Astrocyte of the hippocampus (primary cell): ENCODE measurements at places on chromosomes 4 and X.
A peak's percentile ranks its signal among the peaks of the same experiment; 100 is the strongest.

- no peak for DNase-seq
Measured at GRCh38 chr4:137775701-137776100, 243.4 kb upstream of the PCDH18 start.

DNA sequence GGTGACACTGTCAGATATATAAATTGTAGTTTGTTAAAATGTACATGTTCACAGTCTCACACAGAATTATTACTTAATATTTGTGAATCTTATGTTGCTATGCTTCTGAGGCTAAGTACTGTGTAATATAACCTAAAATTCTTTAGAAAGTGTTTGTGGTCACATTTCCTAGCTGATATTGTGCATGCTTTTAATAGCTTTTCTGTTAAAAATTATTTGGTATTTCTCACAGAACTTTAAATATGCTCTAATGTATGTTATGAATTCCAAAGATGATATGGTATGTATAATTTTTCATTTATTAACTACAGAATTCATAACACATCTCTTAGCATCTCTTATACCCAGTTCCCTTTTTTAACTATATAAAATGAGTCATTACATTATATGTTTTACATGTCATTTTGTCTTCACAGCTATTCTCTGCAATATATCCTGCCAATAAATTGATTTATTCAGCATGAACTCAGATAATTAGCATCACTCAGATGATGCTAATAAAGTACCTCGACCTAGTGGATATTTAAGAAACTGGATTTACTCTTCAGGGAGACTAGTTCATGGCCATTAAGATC, 9.3 kb downstream of the PTPN13 start:
- no peak for DNase-seq

- DNase-seq: no peak
Measured at GRCh38 chrX:31588355-31588754, 516.5 kb upstream of the FTHL17 start.

GRCh38 chrX:119190091-119190681, 45.9 kb upstream of the PGRMC1 start:
- no peak for DNase-seq

DNA sequence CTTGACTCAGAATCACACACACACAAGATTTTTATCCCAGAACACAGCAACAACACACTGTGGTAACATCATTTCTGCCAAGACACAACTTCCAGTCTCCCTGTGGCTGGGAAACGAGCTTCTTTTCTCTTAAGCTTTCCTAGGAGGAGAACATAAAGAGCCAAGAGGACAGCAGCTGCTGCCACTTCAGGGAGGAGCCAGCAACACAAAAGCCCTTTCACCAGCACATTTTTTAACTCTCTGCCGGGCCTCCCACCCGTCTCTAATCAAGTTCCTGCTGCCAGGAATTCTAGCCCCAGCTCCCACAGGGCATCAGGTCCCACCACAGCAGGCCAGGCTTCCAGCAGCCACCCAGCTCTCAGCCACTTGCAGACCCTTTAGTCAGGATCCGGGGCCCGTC, 22.4 kb downstream of the FAT1 start:
- DNase-seq: peak; percentile 86

DNA sequence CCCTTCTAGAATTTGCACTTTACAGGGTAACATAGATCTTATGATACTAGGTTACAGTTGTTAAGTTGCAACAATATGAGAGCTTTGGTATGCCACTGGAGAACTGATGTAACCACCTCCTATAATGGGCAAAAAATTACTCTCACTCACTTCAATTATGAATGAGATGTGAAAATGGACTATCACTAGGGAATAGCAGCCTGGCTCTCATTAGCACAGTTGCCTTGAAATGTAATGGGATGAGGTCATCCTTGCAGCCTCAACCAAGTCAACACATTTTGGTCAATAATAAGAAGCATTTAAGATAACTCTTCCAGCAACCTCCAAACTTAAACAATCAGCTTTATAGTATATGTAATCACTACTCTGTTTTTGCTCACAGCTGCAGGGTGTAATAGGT, 69.4 kb downstream of the TBC1D9 start:
- DNase-seq: peak; percentile 35

GRCh38 chr4:165328101-165328425, 594 bp downstream of the MSMO1 start:
- DNase-seq: no peak

DNA sequence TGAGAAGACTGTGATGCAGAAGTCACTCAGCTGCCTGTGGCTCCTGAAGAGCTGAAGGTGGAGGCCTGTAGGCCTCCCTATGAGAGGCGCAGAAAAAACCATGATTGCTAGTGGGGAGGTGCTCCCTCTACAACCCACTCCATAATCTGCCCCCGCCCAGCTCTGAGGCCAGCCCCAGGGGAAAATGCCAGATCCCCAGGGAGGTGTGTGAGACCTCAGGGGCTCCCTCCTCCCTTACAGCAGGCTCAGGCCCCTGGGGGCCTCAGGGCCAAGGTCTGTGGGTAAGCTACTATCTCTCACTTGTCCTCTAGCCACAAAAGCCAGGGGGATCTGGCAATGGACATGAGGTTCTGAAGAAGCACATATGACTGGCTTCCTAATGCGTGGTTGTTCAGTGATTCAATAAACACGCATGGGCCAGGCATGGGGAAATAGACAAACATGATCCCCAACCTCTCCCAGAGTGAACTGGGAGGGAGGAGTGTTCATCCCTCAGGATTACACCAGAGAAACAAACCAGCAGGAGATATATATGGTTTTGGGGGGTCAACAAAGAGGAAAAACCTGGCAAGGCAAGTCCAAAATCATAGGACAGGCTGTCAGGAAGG, 51.0 kb upstream of the MTM1 start:
- no peak for DNase-seq

GRCh38 chr4:164989471-164989870, 12.0 kb upstream of the TRIM61 start:
- no peak for DNase-seq

GRCh38 chr4:186666252-186666651, 57.4 kb downstream of the FAT1 start:
- DNase-seq: no peak

DNA sequence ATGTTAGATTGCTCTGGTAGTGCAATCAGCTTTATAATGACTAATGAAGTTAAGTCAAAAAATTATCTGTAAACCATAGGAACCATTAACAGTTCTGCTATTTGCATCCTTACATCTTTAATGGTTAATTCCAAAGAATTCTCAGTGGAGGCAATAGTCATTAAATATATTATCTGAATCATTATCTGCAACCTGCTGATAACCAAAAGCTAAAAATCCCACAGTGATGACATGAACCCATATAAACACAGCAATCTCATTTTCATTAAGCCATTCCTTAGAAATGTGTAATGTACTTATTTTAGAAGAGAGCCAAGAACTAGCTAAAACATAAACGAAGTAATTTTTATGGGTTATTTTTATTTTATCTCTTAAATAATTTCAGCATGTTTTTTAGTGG, 60.2 kb downstream of the MAGEB16 start:
- DNase-seq: no peak

DNA sequence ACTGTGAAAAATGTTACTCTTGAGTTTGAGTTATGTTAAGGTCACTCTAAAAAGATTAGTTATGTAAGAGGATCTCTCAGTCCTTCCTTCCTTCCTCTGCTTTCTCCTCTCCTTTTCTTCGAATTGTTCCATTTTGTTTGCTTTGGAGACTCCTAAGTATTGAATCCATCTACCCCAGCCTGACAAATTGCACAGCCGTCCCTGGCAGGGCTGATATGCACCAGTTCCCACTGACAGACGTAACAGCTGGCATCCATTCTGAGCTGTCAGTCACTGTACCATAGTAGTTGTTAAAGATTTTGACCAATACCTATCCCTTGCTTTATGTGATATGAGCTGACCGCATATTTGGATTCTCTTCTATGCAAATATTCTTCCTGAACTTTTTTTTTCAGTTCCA, 210.7 kb upstream of the IGFBP7 start:
- no peak for DNase-seq

GRCh38 chr4:111937368-111937767, 207.9 kb upstream of the FAM241A start:
- peak; percentile 20 for DNase-seq

GRCh38 chr4:86334020-86334750, 25.7 kb downstream of the MAPK10 start:
- DNase-seq: no peak

GRCh38 chr4:15365641-15366040, 62.2 kb upstream of the C1QTNF7 start:
- no peak for DNase-seq

DNA sequence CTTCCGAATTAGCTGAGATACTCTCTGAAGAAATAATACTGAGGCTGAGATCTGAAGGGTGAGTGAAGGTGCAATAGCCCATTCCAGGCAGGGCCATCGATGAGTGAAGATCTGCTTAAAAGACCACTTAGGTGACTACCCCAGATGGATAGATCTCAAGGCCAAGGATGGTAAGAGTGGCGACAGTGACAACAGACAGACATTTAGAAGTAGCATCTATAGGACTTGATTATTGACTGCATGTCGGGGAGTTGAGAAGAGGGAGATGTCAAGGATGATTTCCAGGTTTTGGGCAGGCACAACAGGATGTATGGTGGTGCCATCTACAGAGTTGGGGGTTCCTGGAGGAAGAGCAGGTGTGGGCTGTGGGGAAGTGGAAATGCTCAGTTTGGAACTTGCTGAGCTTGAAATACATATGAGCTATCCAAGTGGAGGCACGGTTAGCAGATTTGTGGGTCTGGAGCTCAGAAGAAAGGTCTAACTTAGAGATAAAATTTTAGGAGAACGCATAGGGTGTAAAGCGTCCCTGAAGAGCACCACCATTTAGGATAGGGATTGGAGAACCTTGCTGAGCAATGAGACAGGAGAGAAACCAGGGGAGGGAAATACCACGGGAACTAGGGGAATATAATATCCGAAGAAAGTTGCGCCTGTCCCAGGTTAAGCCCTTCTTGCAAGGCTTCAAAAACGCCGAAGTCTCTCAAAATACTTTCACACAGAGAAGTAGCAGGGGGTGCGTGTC, 688 bp downstream of the UFSP2 start:
- DNase-seq: no peak

- DNase-seq: no peak
Measured at GRCh38 chrX:12206413-12206812, 68.1 kb downstream of the FRMPD4 start.

DNA sequence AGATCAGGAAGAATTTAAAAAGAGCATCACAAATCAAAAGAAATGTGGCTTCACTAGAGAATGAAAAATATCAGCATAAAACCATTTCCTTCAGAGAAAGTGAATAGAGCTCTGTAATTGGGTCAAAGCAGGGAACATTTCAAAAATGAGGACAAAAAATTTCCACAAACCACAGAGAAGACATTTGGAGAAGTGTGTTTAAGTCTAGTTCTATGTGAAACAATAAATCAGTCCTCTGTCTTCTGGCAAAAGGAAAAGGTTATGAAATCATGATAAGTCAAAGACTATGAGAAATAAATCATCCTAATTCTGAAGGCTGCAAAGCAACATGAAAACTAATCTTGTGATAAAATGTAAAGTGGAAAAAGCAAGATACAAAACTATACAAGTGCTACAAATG, 27.9 kb downstream of the SMPX start:
- DNase-seq: no peak

GRCh38 chr4:86530183-86530582, 63.9 kb upstream of the PTPN13 start:
- DNase-seq: no peak

- DNase-seq: no peak
Measured at GRCh38 chrX:20347481-20347880, 80.8 kb upstream of the RPS6KA3 start.

DNA sequence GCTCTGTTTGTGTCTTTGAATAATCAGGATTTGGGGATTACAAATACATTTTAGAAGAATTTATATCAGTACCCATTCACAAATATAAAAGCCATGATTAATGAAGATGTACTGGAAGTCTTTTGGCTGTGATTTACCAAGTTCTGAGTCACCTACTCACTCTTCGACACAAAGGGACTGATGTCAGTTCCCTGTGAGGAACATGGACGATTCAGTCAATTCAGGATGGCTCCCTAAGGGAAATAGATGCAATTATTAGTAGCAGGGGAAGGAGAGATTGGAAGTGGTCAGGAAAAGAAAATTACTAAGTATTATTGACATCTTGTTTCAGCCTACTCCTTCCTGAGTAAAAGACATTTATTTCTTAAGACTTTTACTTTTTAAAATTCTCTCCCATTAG, 550.7 kb upstream of the SLIT2 start:
- peak; percentile 56 for DNase-seq

DNA sequence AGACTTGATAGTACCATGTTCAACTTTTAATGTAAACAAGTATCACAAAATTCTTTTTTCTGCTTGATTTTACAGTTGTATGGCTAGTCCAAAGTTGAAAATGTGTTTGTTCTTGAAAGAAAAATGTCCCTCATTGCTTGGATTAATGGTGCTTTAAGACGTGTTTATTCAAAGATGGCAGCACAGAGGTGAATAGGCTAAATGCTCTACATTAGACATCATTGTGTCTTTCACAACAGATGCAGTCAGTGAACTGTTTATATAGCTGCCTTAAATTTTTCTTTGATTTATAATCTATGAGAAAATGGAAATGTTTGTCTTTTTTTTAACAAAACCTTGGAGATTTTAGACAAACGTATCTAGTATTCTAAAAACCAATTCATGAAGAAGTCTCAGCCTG, 137.3 kb downstream of the BMPR1B start:
- no peak for DNase-seq

DNA sequence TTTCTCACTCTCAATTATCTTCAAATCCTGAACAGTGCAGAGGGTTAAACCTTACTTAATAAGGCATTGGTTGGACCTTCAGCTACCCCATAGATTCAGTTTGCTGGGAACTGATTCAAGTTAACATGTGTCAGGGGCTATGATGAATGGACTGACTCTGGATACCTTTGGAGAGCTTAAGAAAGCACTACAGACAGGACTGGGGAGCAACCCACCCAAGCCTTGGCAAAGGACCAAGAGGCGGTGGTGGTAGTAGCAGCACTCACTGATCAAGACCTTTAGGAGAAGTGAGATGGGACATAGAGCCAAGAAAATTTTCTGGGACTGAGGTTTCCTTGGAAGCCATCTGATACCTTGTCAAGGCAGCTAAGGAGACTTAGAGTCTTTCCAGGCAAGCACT, 43.0 kb upstream of the TAPT1 start:
- no peak for DNase-seq

GRCh38 chr4:105022811-105023667, 123.6 kb upstream of the TET2 start:
- DNase-seq: peak; percentile 50

DNA sequence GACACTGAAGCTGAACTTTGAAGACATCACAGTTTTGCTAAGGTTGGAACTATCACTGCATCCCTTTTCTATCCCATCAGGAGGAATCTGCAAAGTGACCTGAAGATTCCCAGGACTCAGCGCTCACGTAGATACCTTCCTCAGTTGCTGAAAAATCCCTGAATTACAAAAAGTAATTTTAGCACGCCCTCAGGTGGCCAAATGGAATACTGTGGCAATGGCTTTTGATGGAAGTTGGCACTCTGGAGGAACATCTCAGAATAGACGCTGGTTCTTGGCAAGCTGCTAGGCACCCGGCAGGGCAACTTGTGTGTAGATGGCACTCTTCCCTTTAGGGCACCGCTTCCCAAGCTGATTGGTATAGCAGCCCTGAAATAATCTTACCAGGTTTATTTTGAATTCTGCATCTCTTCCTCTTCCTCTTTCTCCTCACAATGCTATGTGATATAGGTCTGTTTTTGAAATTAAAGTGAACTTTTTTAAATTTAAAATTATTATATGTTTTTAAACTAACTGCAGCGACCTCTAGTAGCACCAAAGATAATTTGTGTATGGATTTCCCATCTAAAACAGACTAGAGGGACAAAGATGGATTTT, 16.3 kb upstream of the ESX1 start:
- DNase-seq: peak; percentile 49
